Tibial artery (tissue), 4 donors: ENCODE measurements at places on chromosomes 12 and 14.
A peak's percentile ranks its signal among the peaks of the same experiment; 100 is the strongest.

- H3K4me3 ChIP-seq: no peak overlapping the region
- no peaks in the 10 kb centered on the region for H3K4me1 ChIP-seq
- H3K27ac ChIP-seq: no peak overlapping the region
- no peak for DNase-seq
- H3K36me3 ChIP-seq: no peaks in the 10 kb centered on the region
Measured at GRCh38 chr12:98582093-98582492, 11.4 kb upstream of the SLC25A3 start.

DNA sequence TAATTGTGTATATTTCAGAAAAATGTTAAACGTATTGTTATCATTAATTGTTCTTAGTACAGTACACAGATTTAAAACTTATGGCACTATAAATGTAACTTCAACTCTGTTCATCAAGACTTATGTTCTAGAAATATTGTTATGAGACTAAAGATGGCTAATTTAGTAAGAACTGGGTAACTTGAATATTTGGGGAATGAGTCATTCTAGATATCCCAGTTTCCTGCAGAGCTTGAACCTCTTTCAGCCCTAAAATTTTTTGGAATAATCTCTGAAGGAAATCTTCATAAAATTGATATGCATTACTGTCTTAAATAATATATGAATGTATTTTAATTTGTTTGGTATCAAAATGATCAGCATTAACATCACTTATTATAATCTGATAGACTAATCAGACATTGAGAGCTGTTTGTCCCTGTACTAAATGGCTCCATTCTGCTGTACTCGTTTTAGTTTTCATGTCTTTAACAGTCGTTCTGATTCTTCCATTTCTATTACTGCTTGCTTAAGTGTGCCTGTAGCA is 87.1 kb downstream of the VEZT start:
- DNase-seq: no peak
- H3K27me3 ChIP-seq: no peaks in the 10 kb centered on the region
- peaks cover 19% of the 10 kb centered on the region for H3K36me3 ChIP-seq
- H3K4me1 ChIP-seq: peaks cover 22% of the 10 kb centered on the region
- no peak overlapping the region for H3K4me3 ChIP-seq

DNA sequence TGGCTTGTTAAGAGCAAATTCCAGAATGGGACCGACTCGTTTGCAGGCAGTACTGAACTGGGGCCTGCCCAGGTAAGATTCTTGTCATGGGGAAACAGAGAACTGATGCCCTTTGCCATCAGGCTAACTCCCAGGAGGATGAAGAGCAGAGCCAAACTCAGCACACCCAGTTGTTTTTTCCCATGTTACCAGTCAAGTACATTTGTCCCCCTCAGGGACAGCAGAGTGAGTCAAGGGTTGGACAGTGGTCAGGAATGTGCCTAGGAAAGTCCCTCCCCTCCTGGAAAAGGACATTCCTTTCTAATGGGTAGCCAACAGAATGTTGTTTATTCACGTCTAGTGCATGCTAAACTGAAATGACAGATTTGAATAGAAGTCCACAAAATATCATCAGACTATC is 1.6 kb downstream of the ART4 start:
- H3K27me3 ChIP-seq: no peaks in the 10 kb centered on the region
- peak; percentile 90 for DNase-seq
- no peaks in the 10 kb centered on the region for H3K36me3 ChIP-seq
- peak overlapping the region; percentile 35 for H3K4me3 ChIP-seq
- H3K27ac ChIP-seq: peak overlapping the region; percentile 80

GRCh38 chr12:80041692-80042091 is 57.6 kb upstream of the OTOGL start:
- H3K4me1 ChIP-seq: no peaks in the 10 kb centered on the region
- no peaks in the 10 kb centered on the region for H3K27me3 ChIP-seq
- no peak for DNase-seq
- H3K36me3 ChIP-seq: no peaks in the 10 kb centered on the region

- no peak for DNase-seq
- no peaks in the 10 kb centered on the region for H3K36me3 ChIP-seq
- no peaks in the 10 kb centered on the region for H3K27me3 ChIP-seq
- no peak overlapping the region for H3K27ac ChIP-seq
- H3K4me3 ChIP-seq: no peak overlapping the region
Measured at GRCh38 chr14:86050072-86050683, 520.2 kb downstream of the FLRT2 start.

DNA sequence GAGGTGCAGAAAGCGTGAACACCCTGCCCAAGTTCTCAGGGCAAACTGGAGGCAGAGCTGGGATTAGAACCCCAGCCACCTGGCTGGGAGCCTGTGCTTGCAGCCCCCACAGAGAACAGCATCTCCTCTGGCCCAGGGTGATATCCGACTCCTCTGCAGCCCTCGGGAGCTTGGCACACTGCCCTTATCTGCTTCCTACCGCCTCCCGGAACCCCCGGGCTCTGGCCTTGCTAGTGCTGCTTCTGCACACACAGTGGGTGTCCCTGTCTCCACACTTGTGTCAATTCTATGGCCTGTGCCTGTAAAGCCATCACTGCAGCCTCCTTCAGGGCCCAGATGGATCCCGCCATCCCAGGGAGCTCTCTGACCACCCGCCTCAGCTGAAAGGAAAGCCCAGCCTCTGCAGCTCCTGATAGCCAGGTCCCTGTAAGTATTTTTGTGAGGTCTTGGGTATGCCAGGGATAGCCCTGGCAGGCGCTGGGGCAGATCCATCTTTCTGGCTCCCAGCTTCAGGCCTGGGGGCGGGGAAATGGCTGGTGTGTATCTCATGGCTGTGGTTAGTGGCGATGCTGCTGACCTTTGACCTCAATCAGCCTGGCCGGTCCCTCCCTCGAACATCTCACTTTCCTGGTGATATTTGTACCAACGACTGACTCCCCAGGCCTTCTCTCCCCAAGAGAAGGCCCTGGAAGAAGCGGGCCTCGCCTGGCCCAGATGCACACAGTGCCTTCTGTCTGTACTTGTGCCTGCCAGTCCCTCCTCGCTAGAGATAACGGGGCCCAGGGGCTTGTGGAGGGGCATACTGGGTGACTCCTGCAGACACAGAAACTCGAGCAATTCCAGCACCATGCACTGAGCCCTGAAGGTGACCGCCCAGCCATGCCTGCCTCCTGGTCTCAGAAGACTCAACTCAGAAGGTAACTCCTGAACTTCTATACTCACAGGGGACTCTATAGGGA is 183.8 kb downstream of the CALM1 start:
- H3K4me1 ChIP-seq: no peaks in the 10 kb centered on the region
- no peak overlapping the region for H3K4me3 ChIP-seq
- no peak for DNase-seq
- no peak overlapping the region for H3K27ac ChIP-seq

DNA sequence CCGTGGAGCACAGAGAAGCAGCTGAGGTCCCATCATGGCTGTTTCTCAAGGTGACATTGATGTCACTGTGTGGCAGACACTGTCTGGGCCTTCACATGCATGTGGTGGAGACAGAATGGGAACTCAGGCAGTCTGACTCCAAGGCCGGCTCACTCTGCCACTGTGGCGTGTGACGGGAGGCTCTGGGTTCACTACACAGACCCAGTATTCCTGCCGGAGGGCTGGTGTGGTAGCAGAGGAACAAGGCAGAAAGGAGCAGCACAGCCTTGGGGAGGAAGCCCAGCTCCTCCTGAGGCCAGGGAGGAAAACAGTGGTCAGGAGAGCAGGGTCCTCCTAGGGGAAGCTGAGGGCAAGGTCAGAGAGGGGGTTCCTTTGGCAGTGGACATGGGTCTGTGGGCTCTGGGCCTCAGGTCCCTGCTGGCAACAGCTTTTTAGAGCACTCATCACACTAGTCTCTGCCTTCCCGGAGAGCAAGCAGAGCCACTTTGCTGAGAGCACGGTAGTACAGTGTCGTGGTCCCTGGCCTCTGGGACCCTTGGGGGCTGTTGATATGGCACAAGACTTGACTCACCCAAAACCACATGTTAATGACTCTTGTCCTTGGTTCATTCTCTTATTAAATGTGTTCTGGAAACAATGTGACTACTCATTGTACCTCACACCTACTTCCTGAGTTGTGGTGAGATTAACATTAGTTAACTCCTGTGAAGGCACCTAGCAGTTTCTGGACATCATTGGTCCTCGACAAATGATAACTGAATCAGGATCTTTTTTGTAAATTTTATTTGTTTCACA is 21.3 kb downstream of the DCAF4 start:
- H3K27ac ChIP-seq: no peak overlapping the region
- H3K4me1 ChIP-seq: no peaks in the 10 kb centered on the region
- DNase-seq: no peak
- H3K4me3 ChIP-seq: no peak overlapping the region
- H3K27me3 ChIP-seq: no peaks in the 10 kb centered on the region
- H3K36me3 ChIP-seq: peaks cover 86% of the 10 kb centered on the region

GRCh38 chr12:131370791-131371347 is 340.0 kb upstream of the SFSWAP start:
- H3K27me3 ChIP-seq: no peaks in the 10 kb centered on the region
- H3K27ac ChIP-seq: no peak overlapping the region
- H3K36me3 ChIP-seq: no peaks in the 10 kb centered on the region
- no peaks in the 10 kb centered on the region for H3K4me1 ChIP-seq
- DNase-seq: no peak

DNA sequence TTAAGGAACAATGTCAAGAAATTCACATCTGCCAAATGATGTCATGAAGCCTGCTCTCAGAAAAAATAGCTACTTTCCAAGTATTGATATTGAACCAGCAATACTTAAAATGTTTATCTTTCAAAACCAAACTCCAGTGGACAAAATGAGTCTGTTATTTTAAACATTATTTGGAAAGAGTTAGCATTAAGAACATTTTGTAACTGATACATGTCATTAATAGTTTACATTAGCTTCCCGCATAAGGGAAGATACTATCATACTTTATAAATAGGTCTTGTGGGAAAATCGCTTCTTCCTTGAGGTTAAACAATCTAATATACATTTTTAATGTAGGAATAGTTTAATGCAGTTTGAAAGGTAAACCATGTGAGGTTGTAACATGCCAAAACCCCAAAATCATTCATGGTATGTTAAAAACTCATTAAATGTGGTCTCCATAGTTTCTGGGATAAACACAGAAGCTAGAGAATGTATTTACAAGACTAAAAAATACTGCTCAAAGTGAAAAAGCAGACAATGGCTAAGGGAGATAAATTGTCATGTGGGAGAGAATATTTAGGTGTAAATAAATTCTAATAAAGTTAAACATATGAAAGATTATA is 73.4 kb upstream of the ATP2B1 start:
- H3K27me3 ChIP-seq: no peaks in the 10 kb centered on the region
- no peaks in the 10 kb centered on the region for H3K4me1 ChIP-seq
- DNase-seq: no peak
- no peaks in the 10 kb centered on the region for H3K36me3 ChIP-seq

DNA sequence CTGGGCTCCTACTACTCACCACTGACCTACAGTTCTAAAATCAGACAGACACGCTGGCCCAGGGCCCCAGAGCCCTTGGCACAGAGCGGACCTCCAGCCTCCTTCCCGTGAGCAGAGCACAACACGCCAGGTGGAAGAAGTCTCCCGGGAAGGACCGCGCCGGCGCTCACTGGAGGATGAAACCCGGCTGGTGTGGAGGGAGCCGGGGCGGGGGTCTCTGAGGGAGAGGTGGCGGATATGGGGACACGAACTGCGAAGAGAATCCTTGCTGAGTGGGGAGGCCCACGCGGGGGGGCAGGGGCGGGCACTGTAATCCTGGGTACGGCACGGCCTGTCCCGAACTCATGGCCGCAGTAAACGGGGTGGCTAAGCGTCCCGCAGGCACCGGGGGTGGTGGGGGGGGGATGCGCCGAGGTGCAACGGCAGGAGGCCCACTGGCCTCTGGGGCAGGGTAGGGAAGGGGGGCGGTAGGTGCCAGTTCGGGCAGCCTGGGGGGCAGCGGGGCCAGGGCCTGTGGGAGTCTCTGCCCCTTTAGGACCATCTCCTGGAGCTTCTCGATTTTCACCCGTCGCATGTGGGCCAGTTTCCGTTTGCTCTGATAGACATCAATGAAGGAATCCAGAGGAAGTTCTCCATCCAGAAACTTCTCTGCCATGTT is 28.8 kb downstream of the VPS37B start:
- H3K27ac ChIP-seq: no peak overlapping the region
- peaks cover 61% of the 10 kb centered on the region for H3K36me3 ChIP-seq
- peak; percentile 58 for DNase-seq
- peaks cover 19% of the 10 kb centered on the region for H3K4me1 ChIP-seq
- H3K27me3 ChIP-seq: no peaks in the 10 kb centered on the region
- H3K4me3 ChIP-seq: no peak overlapping the region

- no peak overlapping the region for H3K4me3 ChIP-seq
- H3K36me3 ChIP-seq: peaks cover 5% of the 10 kb centered on the region
- no peaks in the 10 kb centered on the region for H3K27me3 ChIP-seq
- peak overlapping the region; percentile 62 for H3K27ac ChIP-seq
- no peak for DNase-seq
Measured at GRCh38 chr12:53594897-53595615, 31.1 kb downstream of the ATF7 start.

- H3K4me1 ChIP-seq: peaks cover 33% of the 10 kb centered on the region
- H3K27me3 ChIP-seq: no peaks in the 10 kb centered on the region
- peak overlapping the region; percentile 86 for H3K4me3 ChIP-seq
- H3K27ac ChIP-seq: peak overlapping the region; percentile 99
- H3K36me3 ChIP-seq: peaks cover 10% of the 10 kb centered on the region
Measured at GRCh38 chr14:91509083-91509877, 830 bp downstream of the PPP4R3A start.
